ENCODE measurements at places on chromosomes 4 and X. TPM values are rescaled to one million over a fixed set of nuclear protein-coding genes. Genes with fewer than 3 reads are reported as not detected.

The FGFBP1 gene
- not detected for total RNA-seq

The KCTD8 gene
- 2.7 TPM for total RNA-seq

The CBLL2 gene
- total RNA-seq = not detected

The CLGN gene
- total RNA-seq = 2.9 TPM

The TCEAL3 gene
- total RNA-seq = 58.9 TPM

The CTAG2 gene
- not detected for total RNA-seq

The HSPA4L gene
- 6.1 TPM for total RNA-seq

The NAP1L3 gene
- 5.7 TPM for total RNA-seq

The BST1 gene
- total RNA-seq = 7.7 TPM

The IL21 gene
- total RNA-seq = not detected

The HERC5 gene
- 6.4 TPM for total RNA-seq

The FRG2 gene
- not detected for total RNA-seq

The PLAC1 gene
- total RNA-seq = 1.4 TPM

The N4BP2 gene
- total RNA-seq = 7.9 TPM

The MOB1B gene
- 21.7 TPM for total RNA-seq

The TLR3 gene
- total RNA-seq = 8.2 TPM

The GPR143 gene
- not detected for total RNA-seq

The HSFX1 gene
- 0.83 TPM for total RNA-seq

The AFP gene
- not detected for total RNA-seq

The ADGRG2 gene
- 0.68 TPM for total RNA-seq

The PLK4 gene
- total RNA-seq = 1.7 TPM

All from sigmoid colon (tissue), 7 donors.